ENCODE measurements at places on chromosomes 2 and 18.

GRCh38 chr2:125696560-125696959 lies 959.4 kb upstream of the GYPC start:
- no peak for DNase-seq

- no peak for DNase-seq
Observed at GRCh38 chr2:119136093-119136492, 22.5 kb downstream of the C1QL2 start.

- no peak for DNase-seq
Observed at GRCh38 chr2:84891355-84892010, 10.6 kb upstream of the TRABD2A start.

DNA sequence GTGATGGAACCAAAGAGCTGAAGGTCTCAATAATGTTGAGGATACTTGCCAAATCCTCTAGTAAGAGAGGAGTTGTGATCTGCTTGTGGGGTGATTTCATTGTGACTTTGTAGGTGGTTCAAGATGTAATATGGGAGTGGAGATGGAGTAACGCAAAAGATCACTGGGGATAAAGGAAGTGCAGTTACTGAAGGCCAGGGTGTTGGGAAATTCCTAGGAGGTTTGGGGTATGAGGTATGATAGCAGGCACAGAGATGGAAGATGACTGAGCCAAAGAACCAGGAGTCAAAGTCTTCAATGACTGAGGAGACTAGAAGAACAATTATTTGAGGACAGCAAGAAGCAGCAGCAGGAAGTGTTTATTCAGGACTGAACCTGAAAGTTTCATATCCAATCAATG lies 222.6 kb downstream of the NCKAP5 start:
- no peak for DNase-seq

DNA sequence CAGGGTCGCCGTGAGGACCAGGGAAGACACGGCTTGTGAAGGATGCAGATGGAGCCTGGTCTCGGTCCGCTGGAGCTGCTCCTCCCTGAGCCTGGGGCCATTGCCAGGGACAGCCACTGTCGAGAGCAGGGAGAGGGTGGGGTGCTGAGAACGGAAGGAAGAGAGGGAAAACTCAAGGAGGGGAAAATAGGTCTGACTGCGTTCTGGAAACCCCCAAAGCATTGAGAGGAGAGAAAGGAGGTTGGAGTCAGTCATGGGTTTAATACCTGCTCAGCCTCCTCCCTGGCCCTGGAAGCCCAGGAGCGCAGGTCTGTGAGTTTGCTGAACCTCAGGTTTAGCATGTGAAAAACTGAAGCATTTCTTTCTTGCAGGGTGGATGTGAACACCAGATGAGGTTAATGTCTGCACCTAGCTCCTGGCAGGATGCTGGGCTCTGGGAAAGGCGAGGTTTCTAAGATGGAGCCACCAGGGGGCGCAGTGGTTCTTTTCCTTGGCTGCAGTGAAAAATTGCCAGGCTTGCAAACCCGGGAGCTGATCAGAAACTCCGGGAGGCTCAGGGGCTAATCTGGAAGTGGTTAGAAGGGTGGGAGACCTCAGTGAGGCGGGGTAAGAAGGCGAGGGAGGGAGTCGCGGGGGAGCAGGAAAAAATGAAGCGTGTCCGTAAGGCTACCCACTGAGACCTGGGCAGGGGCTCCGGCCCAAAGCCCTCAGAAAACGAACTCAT lies 33.6 kb upstream of the RNF149 start:
- peak; percentile 75 for DNase-seq

- DNase-seq, result no peak
Observed at GRCh38 chr2:75598589-75599155, 37.9 kb upstream of the EVA1A start.

DNA sequence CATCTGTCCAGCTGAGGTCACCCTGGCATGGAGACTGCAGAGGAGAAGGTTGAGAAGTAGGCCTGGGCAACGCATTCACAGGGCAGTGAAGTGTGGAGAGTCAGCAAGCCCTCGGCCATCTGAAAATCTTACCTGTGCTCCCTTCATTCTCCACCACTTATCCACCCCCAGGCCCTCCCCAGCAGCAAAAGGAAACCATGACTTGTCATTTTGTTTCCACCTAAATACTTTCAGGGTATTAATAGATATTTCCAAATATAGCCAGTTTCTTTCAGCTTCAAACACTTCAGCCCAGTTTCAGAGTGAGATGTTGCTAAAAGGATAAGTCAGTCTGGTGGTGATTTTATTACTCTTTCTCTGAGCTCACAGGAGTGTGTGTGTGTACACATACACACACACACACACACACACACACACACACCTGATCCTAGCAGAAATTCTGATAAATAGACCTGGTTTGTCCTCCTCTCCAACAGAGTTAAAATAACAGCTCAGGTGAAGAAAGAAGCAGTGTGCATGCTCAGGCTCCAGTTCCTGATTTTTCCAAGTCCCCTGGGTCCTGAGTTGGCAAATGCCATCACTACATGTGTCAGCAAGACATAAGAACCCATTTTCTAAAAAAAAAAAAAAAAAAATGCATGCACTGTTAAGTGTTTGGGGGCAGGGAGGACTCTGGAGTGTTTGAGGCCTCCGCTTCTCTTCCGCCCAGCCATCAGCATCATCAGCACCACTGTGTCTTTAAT lies 82.8 kb downstream of the LOXHD1 start:
- no peak for DNase-seq

GRCh38 chr2:238793306-238793705 lies 54.6 kb upstream of the TWIST2 start:
- no peak for DNase-seq

DNA sequence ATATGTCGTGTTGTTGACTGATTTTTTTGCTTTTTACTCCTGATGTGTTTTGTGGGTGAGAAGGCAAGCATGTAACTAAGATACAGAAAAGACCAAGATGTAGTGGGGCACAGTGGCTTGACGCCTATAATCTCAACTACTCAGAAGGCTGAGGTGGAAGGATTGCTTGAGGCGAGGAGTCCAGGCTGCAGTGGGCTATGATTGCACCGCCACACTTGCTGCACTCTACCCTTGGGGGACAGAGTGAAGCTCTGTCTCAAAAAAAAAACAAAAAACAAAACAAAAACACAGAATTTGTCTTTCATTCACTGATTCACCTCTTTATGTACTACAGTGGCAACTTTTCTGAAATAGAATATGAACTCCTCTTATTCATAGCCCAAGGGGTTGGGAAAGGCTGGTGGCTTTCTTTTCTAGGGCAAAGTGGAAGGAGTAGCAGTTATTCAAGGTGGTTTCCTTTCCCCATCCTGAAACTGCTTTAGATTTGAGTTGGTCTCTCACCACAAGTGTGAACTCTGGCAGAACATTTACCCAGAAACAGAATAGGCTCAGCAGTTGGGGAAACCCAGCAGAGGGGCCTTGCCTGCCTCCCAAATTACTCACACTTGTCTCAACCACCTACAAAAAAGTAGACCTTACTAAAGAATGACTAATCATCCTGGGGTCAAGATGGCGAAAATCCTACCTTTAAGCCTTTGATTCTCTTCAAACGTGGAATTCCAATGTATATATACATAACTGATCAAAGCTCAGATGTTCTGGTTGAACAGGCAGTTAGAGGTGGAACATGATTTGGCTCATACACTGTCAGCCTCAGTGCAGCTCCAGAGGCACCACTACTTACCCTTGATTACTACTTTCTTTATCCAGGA lies 6.5 kb downstream of the TANK start:
- peak; percentile 54 for DNase-seq

DNA sequence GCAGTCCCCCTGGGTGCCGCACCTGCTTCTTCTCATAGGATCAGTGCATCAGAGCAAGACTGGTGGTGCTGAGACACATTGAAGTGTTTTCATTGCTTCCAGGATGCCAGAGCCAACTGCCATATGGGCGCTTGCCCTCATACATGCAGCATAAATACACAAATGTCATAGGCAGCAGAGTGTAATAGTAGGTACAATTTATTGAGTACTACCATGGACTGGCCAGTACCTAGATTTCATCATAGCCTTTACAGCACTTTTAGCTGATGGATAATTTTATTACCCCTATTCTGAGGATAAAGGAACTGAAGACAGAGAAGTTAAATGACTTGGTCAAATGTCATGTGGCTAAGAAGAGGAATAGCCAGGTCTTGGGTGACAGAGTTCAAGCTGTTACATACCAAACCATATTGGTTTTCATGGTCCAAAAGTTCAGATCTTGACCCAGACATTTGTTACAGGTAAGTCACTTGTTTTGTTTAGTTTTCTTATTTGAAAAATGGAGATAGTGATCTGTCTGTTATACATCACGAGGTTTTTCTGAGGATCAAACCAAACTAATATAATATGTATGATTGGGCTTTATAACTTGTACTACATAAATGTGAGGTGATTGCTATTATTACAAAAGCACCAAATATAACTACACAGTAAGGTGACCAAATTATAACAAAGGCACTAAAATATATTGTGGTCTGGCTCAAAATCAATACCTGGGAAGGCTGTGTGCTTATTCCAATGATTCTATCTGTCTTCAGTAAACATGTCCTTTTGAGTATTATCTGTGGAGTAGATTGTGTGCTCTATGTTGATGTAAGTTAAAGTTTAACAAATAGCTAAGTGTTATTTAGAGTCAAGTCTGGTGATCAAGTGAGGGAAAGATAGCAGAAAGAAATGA lies 151.9 kb upstream of the CYRIA start:
- DNase-seq, result no peak

DNA sequence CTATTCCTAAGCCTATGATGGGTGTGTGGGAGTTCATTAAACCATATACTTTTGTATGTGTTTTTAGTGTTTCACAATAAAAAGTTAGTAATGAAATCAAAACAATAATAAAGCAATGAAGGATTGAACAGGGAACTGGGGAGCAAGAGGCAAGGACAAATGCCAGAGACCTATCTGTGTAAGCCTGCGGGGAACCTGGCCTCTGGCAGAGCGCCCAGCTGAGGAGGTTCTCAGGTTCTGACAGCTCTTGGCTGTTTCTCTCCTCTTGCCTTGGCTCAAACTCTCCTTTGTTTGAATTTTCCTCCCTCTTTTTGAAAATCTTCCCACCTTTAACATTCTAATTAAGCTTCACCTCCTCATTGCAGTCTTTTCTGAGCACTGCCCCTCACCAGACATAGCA lies 200.0 kb upstream of the NCKAP5 start:
- DNase-seq, result no peak

GRCh38 chr2:214575465-214575864 lies 164.6 kb downstream of the VWC2L start:
- no peak for DNase-seq

DNA sequence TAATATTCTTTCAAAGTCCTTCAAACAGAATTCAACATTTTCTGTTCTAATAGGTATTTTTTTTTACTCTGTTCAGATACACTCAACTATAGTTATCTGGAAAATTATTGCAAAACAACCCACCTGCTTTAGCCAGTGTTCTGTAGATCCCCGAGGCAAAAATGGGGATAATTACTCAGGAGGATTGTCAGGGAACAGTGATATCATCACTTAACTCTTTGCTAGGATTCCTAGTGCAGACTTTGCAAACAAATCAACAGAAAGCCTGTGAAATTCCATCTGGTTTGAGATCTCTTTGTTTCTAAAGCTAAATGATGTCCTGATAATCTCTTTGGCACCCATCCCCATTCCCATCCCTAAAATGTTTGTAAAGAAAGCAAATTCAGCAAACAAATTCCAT lies 413.6 kb upstream of the MEIS1 start:
- no peak for DNase-seq

DNA sequence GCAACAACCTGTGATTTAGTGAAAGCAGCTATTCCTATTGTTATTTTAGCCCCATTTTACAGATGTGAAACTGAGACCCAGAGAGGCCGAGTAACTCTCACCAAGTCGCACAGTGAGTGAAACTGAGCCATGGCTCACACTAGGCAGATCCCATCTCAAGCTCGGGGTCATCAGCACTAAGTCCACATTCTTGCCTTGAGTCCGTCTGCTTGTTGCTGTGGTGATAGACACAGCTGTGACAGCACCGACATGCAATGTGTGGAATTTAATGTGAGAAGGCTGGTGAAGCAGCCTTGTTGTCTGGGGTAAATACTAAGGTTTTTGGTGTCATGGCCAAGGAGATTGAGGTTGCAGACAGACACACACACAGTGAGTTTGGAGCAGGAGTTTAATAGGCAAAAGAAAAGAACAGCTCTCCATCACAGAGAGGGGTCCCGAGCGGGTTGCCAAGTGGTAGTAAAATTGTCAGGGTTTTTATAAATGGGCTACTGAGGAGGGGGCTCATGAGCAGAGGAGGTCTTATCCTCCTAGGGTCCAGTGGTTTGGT lies 40.2 kb upstream of the GMCL1 start:
- DNase-seq, result no peak

- no peak for DNase-seq
Observed at GRCh38 chr2:44450082-44450481, 88.3 kb downstream of the CAMKMT start.

GRCh38 chr2:99354070-99354469 lies 16.9 kb downstream of the EIF5B start:
- DNase-seq, result no peak

DNA sequence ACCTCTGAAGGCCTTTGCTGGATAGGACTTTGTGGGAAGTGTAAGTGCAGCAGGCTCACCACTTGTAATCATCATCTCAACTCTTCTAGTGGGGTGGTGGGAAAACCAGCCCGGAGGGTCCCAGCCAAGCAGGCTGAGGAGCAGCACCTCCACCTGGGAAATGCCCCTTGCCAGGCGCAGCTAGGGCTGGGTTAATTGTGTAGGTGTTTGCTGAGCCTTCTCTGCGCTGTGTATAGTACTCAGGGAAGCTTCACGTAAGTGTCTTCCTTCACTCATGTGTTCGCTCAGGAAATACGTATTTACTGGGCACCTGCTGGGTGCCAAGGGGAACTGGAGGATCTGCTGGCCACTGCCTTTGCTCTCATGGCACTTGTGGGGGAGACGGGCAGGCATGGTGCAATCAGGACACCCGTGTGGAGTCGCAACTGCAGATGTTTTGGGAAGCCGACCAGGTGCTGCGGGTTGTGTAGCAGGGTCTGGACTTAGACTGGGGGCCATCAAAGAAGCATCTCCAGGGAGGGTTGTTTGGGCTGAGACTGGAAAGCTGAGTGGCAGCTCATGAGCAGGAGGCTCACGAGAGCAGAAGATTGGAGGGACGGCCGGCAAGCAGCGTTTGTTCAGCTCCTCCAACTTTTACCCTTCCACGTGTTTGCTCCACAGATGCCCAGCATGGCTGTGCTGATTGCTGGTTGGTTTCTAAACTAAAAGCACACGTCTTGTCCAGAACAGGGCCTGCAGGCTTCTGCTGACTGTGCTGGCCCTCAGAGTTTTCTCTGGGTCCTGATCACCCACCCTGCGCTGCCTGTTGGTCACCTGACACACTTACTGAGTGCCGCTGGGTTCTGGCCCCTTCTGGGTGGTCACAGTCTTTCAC lies 164.6 kb downstream of the LDLRAD4 start:
- DNase-seq, result no peak

- DNase-seq, result no peak
Observed at GRCh38 chr18:5036523-5036922, 160.5 kb downstream of the AKAIN1 start.

GRCh38 chr2:85215448-85216401 lies 82.5 kb downstream of the TCF7L1 start:
- no peak for DNase-seq

GRCh38 chr2:181891966-181892798 lies 652 bp downstream of the ITPRID2 start:
- peak; percentile 55 for DNase-seq

Measured in stimulated activated CD4-positive, alpha-beta T cell treated with anti-CD3 and anti-CD28 coated beads, Interleukin-4, amount 100 ng/mL, for 1 hour (primary cell).